ENCODE measurements at places on chromosomes 1 and 21.

DNA sequence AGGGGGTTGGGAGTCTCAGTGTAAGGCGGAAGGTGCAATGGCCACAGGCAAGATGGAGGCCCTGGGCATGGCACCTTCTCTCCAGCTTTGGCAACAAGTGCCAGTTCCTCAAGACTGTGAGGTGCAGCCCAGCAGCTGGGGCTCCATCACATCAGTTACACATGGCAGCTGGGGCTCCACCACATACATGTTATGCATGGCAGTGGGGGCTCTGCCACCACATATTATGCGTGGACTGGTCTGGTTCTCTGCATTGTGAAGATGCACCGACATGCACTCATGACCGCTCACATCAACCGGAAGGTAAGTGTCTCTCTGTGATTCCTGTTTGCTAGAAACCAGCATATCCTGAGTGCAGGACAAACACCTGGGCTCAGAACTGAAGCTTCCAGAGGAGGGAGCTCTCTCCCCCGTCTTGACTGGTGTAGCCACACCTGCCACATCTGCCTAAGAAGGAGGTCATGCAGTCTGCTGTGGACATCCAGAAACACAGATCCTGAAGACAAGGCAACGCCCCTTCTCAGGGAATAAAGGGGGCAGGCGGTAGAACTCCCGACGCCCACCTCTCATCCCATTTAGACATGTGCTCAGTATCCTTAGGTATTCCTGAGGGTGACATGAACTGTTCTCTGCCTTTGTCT lies 104.1 kb upstream of the TMPRSS2 start:
- DNase-seq = no peak

DNA sequence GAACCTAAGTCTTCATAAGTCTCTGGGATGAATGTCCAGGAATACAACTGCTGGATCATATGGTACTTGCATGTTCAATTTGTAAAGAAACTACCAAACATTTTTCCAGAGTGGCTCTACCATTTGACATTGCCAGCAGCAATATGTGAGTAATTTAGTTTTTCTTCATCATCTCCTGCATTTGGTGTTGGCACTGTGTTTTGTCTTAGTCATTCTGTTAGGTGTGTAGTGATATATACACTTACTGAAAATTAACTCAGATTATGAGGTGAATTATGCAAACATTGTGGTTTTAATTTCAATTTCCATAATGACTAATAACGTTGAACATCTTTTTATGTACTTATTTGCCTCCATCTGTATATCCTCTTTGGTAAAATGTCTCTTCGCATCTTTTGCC lies 138.7 kb downstream of the LRRC40 start:
- no peak for DNase-seq

GRCh38 chr1:28602536-28603439 lies 10.7 kb downstream of the RAB42 start:
- DNase-seq = no peak

DNA sequence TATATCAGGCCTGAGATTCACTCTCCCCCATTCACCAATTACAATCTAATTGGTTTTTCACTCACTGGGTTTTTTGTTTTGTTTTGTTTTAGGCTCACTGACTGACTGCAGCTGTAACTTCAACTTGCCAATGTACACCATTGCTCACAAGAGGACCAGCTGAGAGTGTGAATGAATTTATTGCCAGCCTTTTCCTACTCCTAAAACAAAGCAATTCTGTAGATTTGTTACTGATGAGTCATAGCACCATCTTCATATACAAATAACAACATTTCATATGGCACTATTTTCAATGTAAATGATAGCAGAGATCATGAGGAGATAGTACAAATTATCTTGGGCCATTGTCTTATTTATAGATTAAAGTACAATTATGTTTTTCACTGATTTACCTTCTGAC lies 76.0 kb upstream of the DPYD start:
- DNase-seq = no peak

GRCh38 chr1:69568421-69569174 lies 876 bp downstream of the LRRC7 start:
- DNase-seq = no peak

DNA sequence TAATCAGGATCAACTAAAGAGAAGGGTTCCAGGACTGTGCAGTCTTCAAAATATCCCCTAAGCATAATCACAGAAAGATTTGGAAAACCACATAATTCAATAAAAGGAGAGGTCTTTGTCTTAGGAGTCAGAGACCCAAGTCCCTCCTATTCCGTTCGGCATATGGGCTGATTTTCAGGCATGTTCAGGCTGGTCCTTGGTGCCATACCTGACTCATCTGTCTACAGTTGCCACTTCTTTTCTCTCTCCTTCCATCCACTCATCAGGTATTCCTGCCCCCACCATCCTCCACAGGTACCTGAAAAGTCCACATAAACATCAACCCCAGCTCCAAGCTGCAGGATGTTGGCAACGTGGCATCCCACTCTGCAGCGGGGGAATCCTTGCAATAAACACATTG lies 29.7 kb upstream of the RPL11 start:
- DNase-seq = no peak

Measured in esophagus squamous epithelium (tissue), 5 donors.